ENCODE measurements at places on chromosomes 2 and 18.
A peak's percentile ranks its signal among the peaks of the same experiment; 100 is the strongest.

- DNase-seq: peak; percentile 41
Observed at GRCh38 chr18:73201940-73202339, 334.2 kb upstream of the NETO1 start.

DNA sequence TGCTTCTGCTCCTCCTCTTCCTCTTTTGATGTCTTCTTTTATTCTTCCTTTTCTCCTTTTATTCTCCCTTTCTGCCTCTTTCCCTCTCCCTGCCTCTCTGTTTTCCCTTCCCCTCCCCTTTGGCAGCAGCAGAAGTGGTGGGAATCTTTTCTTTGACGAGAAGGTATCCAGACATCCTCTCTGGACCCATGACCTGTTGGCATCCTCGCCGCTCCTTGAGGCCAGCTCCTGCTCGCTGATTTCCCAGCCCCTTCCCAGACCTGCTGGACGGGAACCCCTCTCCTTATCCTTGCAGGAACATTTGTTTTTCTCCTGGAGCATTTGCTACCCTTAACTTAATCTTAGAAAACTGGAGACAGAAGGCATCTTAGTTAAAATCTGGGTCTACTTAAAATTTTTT lies 130.5 kb downstream of the LPIN1 start:
- no peak for DNase-seq

GRCh38 chr2:55047677-55048299 lies 2.5 kb downstream of the RTN4 start:
- no peak for DNase-seq

DNA sequence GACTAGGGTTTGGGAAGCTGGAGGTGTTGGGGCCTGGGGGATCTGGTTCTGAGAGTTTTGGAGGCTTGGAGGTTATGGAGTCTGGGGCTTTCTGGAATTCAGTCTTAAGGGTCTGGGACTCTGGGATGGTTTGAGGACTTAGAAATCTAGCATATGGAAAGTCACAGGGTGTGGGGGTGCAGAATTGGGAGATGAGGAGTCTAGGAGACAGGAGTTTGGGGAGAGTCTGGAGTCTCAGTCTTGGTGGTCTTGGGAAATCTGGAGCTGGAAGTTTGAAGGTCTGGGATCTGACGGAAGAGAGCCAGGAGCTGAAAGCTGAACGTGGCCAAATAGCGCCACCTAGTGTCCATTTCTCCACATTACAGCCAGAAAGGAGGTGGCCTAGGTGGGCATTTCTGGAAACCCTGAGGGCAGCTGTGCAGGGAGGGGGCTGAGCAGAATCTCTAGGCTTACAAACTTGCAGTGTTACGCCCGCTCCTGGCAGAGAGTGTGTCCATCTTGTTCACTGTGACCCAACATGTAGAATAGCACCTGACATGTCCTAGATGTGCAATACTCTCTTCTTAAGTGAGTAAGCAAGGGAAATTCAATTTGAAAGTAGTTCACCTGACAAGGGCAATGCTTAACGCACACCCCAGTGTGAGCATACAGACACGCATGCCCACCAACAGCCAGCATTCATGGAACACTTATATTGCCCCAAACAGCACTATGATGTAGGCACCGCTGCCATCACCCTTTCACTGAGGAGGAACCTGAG lies 204.8 kb downstream of the TFCP2L1 start:
- no peak for DNase-seq

DNA sequence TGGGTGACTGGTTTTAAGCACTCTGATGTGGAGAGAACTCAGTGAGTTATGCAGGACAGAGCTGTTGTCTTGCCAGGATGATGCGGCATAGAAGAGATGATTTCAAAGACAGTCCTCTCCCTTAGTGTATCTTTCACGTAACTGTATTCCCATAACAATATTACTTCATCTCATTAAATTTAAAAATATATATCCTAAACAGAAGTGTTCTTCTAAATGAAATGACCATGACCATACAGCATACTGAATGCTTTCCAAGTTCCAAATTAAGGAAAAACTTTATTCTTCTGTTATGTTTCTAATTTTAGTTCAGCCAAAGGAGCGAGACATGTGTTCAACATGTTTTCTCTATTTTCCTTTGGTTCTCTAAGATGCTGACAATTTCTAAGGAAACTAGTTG lies 600.1 kb upstream of the FSHR start:
- DNase-seq: no peak

- no peak for DNase-seq
Observed at GRCh38 chr2:45860136-45861121, 209.0 kb downstream of the PRKCE start.
